Neural crest cell (in vitro differentiated cells): ENCODE measurements at places on chromosomes 2 and 18.

- DNase-seq, result no peak
These were observed 22.6 kb downstream of the FER1L5 start for GRCh38 chr2:96665083-96665569.

DNA sequence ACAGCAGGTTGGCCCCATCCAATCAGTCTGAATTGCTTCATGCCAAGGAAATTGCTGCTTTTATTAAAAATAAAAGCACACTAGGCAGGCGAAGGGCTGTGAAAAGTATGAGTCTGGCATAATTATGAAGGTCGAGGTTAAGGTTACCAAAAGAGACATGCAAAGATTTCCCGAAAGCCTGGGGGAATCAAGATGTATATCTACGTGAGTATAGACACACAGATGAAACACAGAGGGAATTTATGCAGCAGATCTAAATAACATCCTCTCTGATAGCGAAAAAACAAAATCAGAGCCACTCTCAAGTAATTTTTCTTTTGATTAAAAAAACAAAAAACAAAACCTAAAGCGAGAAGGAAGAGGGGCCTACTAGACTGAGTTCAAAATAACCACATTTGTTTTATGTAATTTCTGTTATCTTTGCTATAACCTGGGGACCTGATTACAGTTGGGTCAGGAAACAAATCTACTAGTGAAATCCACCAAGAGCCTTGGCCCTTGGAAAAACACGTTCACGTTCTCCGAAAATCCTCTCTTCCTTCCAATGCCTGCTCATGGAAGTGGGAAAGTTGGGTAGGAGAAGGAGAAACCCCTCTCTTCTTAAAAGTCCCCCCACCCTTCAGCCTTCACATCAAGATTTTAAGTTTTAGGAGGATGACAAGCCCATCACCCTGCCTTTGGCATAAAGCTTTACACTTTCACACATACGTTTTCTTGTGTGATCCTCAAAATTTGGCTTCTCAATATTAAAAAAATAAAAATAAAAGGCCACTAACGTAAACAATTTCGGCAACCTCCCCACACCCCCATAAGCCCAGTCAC is 1.4 kb downstream of the AAK1 start:
- no peak for DNase-seq

GRCh38 chr18:75654386-75654785 is 226.9 kb upstream of the SMIM21 start:
- DNase-seq, result no peak

DNA sequence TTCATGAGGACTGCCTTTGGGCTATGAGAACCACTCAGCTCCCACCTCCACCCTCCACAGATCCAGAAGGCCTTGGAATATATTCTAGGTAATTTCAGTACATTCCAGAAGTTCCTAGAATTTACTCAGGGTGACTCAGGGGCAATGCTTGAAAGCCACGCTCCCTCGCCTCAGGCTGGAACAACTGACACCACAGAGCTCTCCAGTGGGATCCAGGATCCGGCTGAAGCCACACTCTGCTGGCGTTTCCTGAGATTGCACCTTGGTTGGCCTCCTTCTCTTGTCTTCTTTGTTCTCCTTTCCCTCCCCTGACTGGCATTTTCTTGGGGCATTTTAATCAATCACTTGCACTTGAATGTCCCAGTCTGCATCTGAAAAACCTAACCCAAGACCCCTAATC is 92.6 kb upstream of the KCNE4 start:
- DNase-seq, result no peak

- no peak for DNase-seq
These were observed 2.9 kb downstream of the TNFRSF11A start for GRCh38 chr18:62327977-62328376.

DNA sequence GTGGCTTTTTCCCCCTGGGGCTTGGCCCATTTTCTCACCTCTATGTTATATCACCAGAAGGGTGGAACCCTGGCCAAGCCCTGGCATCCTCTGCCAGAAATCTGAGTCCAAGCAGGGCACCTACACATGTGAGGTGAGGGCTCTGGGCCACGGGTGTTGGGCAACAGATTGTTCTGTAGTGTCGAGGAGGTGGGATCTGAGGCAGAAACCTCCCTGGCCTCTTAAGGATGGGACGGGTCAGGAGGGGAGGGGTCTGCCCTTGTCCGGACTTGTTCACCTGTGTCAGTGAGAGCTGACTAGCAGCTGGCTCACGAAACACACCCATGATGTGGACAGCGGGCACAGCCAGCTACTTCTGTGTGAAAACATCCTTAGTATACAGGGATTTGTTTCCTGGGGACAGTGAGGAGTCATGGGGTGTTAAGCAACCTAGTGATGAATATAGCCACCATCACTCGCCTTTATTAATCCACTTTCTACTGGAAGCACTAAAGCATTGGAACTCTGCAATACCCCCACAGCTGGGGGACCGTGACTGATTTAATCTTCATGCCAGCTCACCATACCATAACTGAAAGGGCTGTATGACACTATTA is 35.6 kb downstream of the EPAS1 start:
- DNase-seq, result no peak

DNA sequence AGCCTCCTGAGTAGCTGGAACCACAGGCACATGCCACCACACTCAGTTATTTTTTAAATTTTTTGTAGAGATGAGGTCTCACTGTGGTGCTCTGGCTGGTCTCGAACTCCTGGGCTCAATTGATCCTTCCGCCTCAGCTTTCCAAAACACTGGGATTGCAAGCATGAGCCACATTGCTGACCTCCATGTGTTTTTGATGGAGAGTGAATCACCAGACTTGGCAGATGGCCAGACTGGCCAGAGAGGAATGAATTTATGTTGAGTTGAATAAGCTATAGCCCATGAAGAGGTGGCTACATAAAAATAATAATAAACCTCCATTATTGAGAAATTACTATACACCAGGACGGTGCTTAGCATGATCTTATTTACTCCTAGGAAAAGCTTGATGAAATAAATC is 91.5 kb downstream of the MREG start:
- no peak for DNase-seq

DNA sequence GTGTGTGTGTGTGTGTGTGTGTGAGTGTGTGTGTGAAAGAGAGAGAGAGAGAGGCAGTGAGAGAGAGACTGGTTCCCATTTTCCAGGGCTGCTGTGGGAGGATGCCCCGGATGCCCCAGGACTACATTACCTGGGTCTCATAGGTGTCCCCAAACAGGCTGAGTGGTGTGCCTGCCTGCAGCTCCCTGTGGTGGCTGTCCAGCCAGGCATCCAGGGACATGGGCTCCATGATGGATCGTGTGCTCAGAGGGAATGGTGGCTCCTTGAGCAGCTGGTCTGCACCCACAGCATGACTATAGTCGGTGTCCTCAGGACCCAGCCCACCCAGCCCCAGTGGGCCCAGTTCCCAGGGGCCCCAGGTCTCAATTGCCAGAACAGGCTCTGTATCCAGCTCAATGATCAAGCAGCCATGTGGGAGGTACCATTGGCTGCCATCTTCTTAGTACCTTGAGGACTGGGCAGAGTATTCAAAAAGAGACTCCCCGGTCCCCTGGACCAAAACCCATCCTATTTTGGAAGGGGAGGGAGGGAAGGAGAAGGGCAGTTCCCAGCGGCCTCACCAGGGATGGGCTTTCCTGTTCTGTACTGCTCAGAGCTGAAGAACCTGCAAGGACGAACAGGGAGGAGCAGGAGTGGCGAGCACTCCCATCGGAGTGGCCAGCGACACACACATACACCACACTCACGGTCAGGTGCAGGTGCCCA is 5.8 kb upstream of the OXER1 start:
- no peak for DNase-seq

DNA sequence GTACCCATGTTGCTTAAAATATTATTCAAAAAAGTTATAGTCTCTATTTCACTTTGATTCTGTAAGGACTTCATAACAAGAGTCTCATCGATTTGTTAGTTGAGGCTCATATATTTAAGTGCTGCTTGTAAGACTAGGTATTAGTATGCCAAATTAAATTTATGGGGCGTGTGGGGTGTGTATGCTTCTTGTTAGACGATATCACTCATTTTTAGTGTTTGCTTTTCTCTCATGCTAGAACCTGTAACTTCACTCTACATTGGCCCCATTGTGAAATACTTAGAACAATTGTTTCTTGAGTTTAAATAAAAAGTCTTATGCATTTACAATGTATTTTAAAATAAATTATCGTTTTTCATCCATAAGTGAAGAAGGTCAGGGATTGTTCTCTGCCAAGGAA is 63.6 kb downstream of the CTNNA2 start:
- DNase-seq, result no peak

- no peak for DNase-seq
These were observed 138.4 kb upstream of the MYO3B start for GRCh38 chr2:170039401-170040172.

DNA sequence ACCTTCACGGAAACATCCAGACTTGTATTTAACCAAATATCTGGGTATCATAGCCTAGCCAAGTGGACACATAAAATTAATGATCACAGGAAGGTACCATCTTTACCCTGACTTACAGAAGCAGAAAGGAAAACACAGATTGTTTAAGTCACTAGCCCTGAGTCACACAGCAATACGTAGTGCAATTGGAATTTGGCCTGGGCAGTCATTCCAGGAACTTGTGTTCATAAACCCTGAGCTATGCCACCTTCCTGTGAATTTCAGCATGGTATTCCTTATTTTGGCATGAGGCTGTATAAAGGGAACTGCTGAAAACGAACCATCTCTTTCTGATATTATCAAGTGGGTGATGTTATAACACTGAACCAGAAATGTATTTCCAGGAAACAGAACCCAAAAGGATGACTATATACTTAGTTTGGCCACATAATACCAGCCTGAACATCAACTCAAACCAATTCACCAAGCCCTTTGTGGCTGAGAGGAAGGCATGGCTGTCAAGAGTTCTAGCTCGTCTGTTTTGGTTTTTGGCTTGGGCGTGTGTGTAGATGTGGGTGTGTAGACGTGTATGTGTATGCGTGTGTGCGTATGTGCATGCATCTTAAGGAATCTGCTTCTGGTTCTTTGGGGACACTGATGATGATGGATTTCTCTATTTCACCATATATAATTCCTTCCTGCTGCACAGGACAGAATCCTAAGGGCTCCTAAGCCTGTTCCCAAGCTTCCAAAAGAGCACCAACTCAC is 533.4 kb upstream of the ID2 start:
- DNase-seq, result no peak

DNA sequence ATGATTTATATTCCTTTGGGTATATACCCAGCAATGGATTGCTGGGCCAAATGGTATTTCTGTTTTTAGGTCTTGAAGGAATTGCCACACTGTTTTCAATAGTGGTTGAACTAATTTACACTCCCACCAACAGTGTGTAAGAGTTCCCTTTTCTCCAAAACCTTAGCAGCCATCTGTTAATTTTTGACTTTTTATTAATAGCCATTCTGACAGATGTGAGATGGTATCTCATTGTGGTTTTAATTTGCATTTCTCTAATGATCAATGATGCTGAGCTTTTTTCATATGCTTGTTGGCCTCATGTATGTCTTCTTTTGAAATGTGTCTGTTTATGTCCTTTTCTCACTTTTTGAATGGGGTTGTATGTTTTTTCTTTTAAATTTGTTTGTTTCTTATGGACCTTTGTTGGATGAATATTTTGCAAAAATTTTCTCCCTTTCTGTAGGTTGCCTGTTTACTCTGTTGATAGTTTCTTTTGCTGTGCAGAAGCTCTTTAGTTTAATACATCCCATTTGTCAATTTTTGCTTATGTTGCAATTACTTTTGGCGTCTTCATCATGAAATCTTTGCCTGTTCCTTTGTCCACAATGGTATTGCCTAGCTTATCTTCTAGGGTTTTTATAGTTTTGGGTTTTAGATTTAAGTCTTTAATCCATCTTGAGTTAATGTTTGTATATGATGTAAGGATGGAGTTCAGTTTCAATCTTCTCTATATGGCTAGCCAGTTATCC is 119.7 kb upstream of the XIRP2 start:
- DNase-seq, result no peak

GRCh38 chr18:11897781-11898180 is 10.3 kb downstream of the MPPE1 start:
- DNase-seq, result no peak

GRCh38 chr2:38406597-38407110 is 29.6 kb upstream of the ATL2 start:
- no peak for DNase-seq
